ENCODE measurements at places on chromosomes 3 and 15.
A peak's percentile ranks its signal among the peaks of the same experiment; 100 is the strongest.

GRCh38 chr3:14577897-14578296, 37.8 kb upstream of the GRIP2 start:
- no peak overlapping the region for H3K4me3 ChIP-seq
- DNase-seq, result no peak
- H3K36me3 ChIP-seq, result no peaks in the 10 kb centered on the region
- H3K4me1 ChIP-seq, result no peaks in the 10 kb centered on the region
- no peak overlapping the region for H3K27ac ChIP-seq
- H3K27me3 ChIP-seq, result peaks cover 49% of the 10 kb centered on the region

GRCh38 chr3:169158379-169158778, 505.1 kb downstream of the MECOM start:
- H3K27ac ChIP-seq, result no peak overlapping the region
- no peak overlapping the region for H3K4me3 ChIP-seq
- H3K36me3 ChIP-seq, result no peaks in the 10 kb centered on the region

DNA sequence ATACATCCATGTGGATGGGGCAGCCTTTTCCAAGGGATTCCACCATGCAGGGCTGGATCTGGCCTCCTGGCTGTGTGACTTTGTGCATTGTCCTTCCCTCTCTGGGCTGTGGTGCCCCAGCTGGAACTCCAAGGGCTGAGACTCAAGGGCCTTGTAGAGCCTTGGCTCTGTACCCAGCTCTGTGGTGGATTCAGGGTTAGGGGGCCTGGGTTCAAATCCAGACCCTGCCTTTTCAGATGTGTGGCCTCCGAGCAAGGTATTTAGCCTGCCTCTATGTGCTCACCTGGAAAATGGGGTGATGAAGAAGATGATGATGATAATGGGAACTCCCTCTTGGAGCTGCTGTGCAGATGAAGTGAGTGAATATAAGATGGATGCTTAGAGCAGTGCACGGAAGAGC, 161.9 kb downstream of the WNT7A start:
- no peaks in the 10 kb centered on the region for H3K36me3 ChIP-seq
- H3K27me3 ChIP-seq, result peaks cover 12% of the 10 kb centered on the region
- H3K4me1 ChIP-seq, result no peaks in the 10 kb centered on the region
- no peak for DNase-seq
- H3K4me3 ChIP-seq, result no peak overlapping the region

DNA sequence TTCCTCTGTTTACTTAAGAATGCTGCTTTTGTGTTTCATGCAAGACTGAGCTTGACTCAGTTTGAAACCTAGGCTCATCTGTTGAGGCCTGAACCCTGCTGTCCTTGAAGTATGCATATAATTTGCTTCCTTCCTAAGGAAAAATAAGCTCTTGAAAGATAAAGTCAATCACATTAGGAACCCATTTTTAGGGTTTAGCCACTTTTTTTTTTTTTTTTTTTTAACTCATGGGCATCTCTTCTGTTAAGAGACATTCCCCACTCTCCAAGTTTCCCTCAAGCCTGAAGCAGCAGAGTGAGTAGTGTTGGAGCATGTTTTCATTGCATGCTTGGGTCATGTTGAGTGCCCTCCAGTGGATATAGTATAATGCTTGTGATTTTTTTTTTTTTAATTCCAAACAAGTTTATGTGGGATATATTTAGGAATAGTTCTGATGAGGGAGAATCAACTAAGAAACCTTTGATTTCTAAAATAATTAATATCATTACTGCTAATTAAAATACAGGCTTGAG, 3.6 kb downstream of the CTNNB1 start:
- no peaks in the 10 kb centered on the region for H3K27me3 ChIP-seq
- no peak for DNase-seq
- peaks cover 16% of the 10 kb centered on the region for H3K36me3 ChIP-seq
- peak overlapping the region; percentile 88 for H3K27ac ChIP-seq
- peak overlapping the region; percentile 91 for H3K4me3 ChIP-seq

GRCh38 chr3:56321892-56322291, 146.4 kb downstream of the ERC2 start:
- H3K4me1 ChIP-seq, result no peaks in the 10 kb centered on the region
- no peak overlapping the region for H3K4me3 ChIP-seq
- H3K36me3 ChIP-seq, result no peaks in the 10 kb centered on the region
- DNase-seq, result no peak

DNA sequence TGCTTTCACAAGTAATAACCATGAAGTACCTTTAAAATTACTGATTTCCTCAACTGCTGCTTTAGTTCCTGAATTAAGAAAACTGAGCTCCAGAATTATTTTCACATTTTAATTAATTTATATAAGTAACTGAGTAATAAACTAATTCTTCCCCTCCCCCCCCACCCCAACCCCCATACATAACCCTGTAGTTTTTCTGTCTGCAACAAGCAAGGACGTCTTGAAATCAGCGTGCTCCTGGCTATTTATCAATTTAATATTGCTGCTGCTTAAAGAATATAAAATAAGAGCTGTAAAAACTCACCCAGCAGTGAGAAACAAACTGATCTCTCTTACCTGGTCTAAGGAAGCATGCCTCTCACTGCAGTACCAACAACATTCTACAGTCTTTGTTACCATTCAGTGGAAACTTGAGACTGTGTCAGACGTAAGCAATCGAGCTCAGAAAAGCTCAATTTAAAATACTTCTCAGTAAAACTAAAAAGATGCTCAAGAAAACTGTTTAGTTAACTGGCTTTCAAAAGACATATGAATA, 121.0 kb downstream of the TFDP2 start:
- peaks cover 22% of the 10 kb centered on the region for H3K4me1 ChIP-seq
- peaks cover 2% of the 10 kb centered on the region for H3K36me3 ChIP-seq
- no peaks in the 10 kb centered on the region for H3K27me3 ChIP-seq
- H3K4me3 ChIP-seq, result peak overlapping the region; percentile 90
- peak overlapping the region; percentile 89 for H3K27ac ChIP-seq

- H3K4me1 ChIP-seq, result peaks cover 10% of the 10 kb centered on the region
- H3K4me3 ChIP-seq, result no peak overlapping the region
- no peak for DNase-seq
Measured at GRCh38 chr15:77749998-77750540, 117.4 kb upstream of the LINGO1 start.

- H3K27ac ChIP-seq, result no peak overlapping the region
- H3K4me1 ChIP-seq, result no peaks in the 10 kb centered on the region
- H3K27me3 ChIP-seq, result peaks cover 19% of the 10 kb centered on the region
- H3K4me3 ChIP-seq, result no peak overlapping the region
- H3K36me3 ChIP-seq, result no peaks in the 10 kb centered on the region
Measured at GRCh38 chr15:54082836-54083492, 104.7 kb downstream of the UNC13C start.

- no peak overlapping the region for H3K4me3 ChIP-seq
- H3K4me1 ChIP-seq, result no peaks in the 10 kb centered on the region
- no peak overlapping the region for H3K27ac ChIP-seq
- DNase-seq, result no peak
- peaks cover 17% of the 10 kb centered on the region for H3K27me3 ChIP-seq
Measured at GRCh38 chr3:124256156-124256555, 264.2 kb upstream of the ROPN1 start.

GRCh38 chr15:101497017-101497416, 7.5 kb upstream of the PCSK6 start:
- DNase-seq, result no peak
- peaks cover 8% of the 10 kb centered on the region for H3K4me1 ChIP-seq
- H3K4me3 ChIP-seq, result no peak overlapping the region
- H3K27me3 ChIP-seq, result peaks cover 91% of the 10 kb centered on the region
- H3K36me3 ChIP-seq, result peaks cover 6% of the 10 kb centered on the region

- no peak for DNase-seq
- H3K27ac ChIP-seq, result no peak overlapping the region
- no peak overlapping the region for H3K4me3 ChIP-seq
Measured at GRCh38 chr3:54527953-54528352, 399.9 kb downstream of the LRTM1 start.

DNA sequence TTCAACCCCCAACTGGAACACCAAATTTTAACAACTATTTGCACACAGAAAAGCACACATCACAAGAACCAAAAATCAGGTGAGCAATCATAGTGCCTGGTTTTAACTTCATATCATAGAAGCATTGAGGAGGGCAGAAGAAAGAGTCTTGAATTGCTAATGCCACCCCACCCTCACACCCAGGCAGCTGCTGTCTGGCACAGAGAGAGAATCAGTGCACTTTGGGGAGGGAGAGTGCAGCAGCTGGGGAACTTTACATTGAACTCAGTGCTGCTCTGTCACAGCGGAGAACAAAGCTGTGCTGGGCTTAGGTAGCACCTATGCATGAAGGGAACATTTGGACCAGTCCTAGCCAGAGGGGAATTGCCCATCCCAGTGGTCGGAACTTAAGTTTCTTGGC, 76.0 kb upstream of the KBTBD8 start:
- no peak for DNase-seq
- peaks cover 10% of the 10 kb centered on the region for H3K27me3 ChIP-seq
- H3K4me1 ChIP-seq, result peaks cover 3% of the 10 kb centered on the region
- no peaks in the 10 kb centered on the region for H3K36me3 ChIP-seq
- H3K27ac ChIP-seq, result no peak overlapping the region
- H3K4me3 ChIP-seq, result no peak overlapping the region

- no peak overlapping the region for H3K4me3 ChIP-seq
- DNase-seq, result no peak
- H3K27ac ChIP-seq, result no peak overlapping the region
- peaks cover 7% of the 10 kb centered on the region for H3K4me1 ChIP-seq
- H3K27me3 ChIP-seq, result no peaks in the 10 kb centered on the region
Measured at GRCh38 chr3:58502872-58503271, 11.0 kb downstream of the KCTD6 start.

DNA sequence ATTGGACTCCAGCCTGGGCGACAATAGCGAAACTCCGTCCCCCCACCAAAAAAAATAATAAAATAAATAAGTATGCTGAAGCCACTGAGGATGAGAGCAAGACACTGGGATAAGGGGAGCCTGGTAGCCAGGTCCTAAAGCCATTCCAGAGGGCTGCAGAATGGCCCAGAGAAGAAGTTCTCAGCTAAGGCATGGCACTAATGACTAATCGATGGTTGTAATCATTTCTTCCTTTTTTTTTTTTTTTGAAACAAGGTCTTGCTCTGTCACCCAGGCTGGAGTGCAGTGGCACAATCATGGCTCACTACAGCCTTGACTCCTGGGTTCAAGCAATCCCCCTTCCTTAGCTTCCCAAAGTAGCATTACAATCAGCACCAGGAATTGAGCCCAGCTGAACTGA, 25.6 kb upstream of the ZNF774 start:
- no peaks in the 10 kb centered on the region for H3K27me3 ChIP-seq
- peaks cover under 1% of the 10 kb centered on the region for H3K36me3 ChIP-seq
- no peaks in the 10 kb centered on the region for H3K4me1 ChIP-seq
- H3K4me3 ChIP-seq, result no peak overlapping the region

DNA sequence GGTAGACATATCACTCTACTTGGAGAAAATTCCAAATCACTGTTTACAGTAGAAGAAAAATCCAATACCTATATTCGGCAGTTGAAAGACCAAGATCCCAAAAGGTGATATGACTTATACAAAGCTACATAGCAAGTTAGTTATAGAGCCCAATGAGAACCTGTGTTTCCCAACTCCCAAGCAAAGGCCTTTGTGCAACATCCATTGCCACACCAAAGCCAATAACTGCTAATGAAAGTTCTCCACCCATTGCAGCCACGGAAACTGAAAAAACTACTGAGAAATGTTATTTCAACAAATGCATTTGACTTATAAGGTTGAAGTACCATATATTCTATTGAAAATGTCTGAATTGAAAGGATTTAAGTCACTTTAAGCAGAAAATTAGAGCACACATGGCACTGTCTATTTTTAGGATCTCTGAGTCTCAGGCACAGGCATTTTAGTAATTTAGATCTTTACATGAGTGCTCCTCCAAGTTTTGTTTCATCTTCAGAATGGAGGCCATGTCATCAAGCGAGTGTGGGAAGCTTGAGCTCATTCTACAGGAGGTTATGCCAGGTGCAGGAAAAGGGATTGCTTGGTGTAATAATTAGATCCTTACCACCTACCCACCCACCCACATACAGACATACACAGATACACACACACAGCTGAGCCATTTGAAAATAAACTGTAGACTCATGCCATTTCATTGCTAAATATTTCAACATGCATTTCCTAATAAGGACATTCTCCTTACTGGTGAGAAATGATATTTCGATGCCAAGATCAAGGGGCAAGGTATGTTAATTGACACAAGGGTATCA, 19.7 kb upstream of the ANO10 start:
- peaks cover 2% of the 10 kb centered on the region for H3K4me1 ChIP-seq
- DNase-seq, result no peak
- H3K27me3 ChIP-seq, result peaks cover 38% of the 10 kb centered on the region
- H3K36me3 ChIP-seq, result peaks cover 3% of the 10 kb centered on the region
- no peak overlapping the region for H3K4me3 ChIP-seq
- H3K27ac ChIP-seq, result no peak overlapping the region

DNA sequence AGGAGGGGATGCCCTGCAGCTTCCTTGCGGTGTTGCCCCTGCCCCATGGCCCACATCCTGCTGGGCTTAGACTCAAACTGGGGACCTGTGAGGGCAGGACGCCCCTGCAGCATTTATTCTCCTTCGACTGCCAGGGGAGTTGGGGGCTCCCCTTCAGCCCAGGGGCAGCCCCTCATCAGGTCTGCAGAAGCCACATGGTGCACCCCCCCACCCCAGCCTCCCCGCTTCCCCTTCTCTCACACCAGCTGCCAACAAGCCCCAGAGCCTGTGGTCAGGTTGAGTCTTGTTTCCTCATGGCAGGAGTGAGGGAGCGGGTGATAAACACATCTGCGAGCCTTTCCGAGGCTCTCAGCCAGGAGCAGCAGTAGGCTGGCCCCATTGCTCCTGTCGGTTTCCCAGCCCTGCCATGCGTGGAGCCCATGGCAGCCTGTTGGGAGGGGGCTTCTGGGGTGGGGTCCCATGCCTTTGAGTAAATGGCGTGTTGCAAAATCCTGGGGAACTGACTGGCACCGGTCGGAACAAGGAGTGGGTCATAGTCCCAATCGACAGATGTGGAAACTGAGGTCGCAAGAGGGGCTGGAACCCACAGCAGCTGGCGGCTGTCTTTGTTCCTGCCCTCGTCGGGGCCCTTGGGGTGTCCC, 27.8 kb downstream of the WNT7A start:
- H3K4me1 ChIP-seq, result peaks cover 5% of the 10 kb centered on the region
- DNase-seq, result no peak
- H3K27me3 ChIP-seq, result peaks cover 65% of the 10 kb centered on the region
- H3K36me3 ChIP-seq, result no peaks in the 10 kb centered on the region

DNA sequence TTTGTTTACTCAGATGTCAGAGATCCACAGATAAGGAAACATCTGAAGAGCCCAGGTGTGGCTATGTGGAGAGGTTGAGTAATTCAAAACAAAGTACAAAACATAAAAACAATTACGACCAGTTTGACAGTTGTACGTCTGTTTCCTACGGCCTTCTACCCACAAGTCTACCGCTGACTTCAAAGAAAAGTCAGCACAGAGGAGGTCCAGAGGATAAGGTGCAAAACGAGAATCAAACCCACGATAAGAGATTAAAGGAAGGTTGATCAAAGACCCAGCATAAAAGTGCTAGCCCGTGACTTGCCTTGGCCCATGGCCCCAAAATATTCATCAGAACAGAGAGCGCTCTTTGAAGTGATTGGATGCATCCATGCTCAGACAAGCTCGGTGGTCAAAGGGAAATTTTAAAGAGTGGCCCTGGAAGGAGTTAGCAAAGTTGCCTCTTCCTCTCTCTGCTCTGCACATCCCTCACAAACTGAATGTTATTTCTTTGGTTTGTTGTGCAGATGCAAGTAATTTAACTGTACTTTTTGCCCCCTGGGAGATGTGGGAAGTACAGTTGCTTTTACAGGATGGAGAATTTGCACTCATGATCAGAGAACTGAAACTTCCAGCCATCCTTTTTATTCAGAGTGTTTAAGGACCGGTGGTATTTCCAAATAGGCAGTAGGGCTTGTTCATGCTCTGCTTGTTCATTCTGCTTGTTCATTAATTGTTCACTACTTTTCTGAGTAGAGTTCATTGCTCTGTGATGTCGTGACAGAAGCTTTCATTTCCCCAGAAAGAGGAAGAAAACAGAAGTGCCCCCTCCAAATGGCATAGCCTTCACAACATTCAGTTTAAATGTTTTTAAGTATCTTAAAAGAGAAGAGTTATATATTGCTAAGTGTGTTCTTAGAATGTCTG, 31.1 kb downstream of the MME start:
- no peaks in the 10 kb centered on the region for H3K36me3 ChIP-seq
- no peaks in the 10 kb centered on the region for H3K27me3 ChIP-seq
- no peaks in the 10 kb centered on the region for H3K4me1 ChIP-seq
- H3K4me3 ChIP-seq, result no peak overlapping the region
- peak overlapping the region; percentile 32 for H3K27ac ChIP-seq
